ENCODE measurements at places on chromosomes 12 and 14.

GRCh38 chr12:92719674-92720073 is 16.9 kb downstream of the PLEKHG7 start:
- no peak for DNase-seq

DNA sequence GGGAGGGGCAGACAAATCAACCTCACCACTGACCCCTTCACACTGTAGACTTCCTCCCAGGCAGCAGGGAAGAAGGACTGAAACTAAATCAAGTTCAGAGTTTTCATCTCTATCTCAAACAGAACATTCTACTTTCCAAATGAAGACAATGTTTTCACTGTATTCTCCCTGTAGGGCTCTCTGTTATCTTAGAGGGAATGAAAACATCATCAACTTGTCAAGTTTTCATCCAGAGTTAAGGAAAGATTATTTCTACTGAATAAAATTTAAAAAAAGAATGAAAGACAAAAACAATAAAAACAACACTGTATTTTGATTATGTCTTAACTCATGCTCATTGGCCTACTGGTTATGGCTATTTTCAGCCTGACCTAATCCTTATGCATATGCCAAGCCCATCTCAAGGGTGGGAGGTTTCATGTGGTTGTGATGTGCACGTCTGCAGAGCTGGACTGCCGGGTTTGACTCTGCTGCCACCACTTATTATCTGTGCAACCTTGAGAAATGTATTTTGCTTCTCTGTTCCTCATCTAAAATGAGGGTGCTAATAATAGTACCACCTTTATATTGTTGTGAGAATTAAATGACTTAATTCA is 152.0 kb upstream of the AVPR1A start:
- no peak for DNase-seq

- no peak for DNase-seq
Observed at GRCh38 chr14:80059041-80059440, 152.3 kb downstream of the DIO2 start.

DNA sequence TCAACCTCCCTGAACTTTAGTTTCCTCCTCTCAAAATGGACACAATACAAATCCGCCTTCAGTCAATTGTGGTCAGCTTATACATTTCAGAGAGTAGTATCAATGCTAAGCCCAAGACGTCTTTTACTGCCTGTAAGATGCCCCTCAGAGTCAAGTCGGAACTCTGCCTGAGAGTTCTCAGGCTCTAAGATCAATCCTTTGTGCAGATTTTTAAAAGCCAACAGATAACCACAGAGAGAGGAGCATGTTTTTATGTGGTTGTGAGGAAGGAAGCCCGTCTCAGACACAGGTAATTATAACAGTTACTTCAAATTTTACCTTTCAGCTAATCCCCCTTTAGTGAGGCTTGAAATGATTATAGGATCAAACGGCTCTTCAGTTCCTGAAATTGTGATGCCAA is 91.6 kb downstream of the HELB start:
- no peak for DNase-seq

DNA sequence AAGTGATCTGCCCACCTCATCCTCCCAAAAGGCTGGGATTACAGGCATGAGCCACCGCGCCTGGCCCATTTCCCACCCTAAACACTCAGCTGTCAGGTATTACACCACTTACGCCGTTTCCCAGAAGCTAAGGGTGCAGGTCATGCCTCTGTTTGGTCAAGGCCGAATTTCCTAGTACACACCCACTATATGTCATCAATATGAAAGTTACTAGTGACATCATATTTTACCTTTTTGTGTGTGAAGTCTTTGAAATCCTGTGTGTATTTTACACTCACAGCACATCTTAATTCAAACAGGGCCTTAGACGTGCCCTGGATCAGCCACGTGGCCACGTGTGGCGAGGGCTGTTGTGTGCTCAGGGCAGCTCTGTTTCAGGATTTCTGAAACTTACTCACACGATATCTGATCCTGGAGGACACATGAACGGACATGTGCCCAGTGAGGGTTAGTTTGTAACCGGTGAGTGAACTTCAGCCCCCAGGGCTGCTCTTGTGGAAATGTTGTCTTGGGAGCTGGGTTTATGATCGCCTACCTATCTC is 51.8 kb downstream of the GLT1D1 start:
- DNase-seq: no peak

DNA sequence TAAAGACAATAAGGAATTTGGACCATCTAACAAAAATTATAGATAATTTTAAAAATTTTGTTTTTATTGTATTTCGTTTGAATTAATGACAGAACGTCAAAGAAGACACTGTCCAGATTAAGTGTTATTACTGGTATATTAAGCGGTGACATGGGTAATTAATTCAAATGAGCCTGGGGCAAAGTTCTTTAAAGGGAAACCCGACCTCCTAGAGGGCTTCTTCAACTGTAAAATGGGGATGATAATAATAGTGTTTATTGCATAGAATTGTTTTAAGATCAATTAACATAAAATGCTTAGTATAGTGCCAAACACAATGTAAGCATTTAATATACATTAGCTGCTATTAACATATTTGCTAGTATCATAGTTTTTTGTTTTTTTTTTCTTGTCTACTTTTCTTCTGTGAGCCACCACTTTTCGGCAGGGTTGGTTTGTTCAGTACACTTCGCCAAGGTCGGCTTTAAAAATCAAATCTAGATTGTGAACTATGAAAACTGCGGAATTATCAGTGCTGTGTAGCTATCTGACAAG is 514 bp upstream of the LARP4 start:
- DNase-seq: no peak

- DNase-seq: no peak
Observed at GRCh38 chr12:53198486-53199110, 8.5 kb downstream of the ITGB7 start.

GRCh38 chr12:106487664-106488063 is 95.1 kb upstream of the RFX4 start:
- no peak for DNase-seq

- no peak for DNase-seq
Observed at GRCh38 chr12:32197421-32197820, 90.8 kb downstream of the BICD1 start.
